ENCODE measurements at places on chromosomes 1 and 21. TPM values are rescaled to one million over a fixed set of nuclear protein-coding genes. Genes with fewer than 3 reads are reported as not detected.

Gene FCAMR
- not detected for total RNA-seq

Gene TNFAIP8L2
- total RNA-seq = not detected

Gene CAMSAP2
- total RNA-seq = 45.5 TPM

Gene PRCC
- total RNA-seq = 71.5 TPM

Gene MYOG
- total RNA-seq = not detected

Gene TXLNA
- total RNA-seq = 69.4 TPM

Gene SIK1
- 8.0 TPM for total RNA-seq

Gene FMO1
- total RNA-seq = not detected

Gene PADI1
- not detected for total RNA-seq

Data from endothelial cell of umbilical vein (primary cell).